ENCODE measurements at places on chromosomes 2 and 18.

DNA sequence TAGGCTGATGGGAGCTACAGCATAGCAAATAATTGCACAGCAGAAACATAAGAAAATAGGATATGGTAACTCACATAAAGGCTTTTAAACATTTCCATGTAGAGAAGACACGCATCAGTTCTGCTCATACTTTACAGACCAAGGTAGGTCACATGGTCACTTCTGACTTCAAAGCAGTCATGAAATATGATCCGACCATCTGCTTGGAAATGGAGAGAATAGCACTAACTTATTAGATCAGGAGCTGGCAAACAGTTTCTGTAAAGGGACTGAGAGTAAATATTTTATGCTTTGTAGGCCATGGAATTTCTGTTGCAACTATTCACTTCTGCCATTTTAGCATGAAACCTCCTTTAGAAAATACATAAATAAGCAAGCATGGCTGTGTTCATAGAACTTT lies 936.6 kb upstream of the FANCL start:
- DNase-seq: no peak

DNA sequence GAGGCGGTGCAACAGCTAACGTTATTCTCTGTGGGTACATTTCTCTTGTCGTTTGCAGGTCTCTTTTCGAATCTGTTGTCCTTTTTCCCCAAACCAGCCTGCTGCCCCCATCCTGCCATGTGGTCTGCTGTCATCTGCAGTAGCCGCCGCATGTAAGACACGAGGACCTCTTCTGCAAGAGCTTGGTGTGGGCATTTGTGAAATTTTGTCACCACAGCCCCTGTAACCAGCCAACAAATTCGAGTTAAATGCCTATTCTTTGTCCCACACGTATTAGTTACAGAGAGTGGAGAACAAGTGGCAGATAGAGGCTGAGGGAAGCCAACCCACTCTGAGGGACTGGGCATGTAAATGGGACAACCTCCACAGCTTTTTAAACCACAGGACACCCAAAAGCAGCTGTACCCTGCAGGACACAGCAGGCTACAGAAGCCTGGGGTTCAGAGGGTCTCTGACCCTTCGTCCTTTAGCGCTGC lies 35.0 kb downstream of the ITGA6 start:
- DNase-seq: no peak

GRCh38 chr2:62506421-62506750 lies 391 bp upstream of the TMEM17 start:
- no peak for DNase-seq

DNA sequence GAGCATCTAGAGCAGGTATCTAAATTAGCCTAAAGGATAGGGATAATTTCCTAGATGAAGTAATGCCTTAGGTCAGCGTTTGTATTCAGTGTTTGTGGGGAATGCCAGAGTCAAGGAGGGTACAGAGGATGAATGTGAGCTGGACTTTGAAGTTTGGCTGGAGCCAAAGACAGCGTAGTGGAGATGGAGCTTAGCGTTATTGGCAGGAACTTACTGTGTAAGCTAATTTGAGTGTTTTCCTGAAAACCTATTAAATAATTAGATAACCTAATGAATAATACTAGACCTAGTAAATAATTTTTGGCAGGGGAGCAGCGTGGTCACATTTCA lies 4.2 kb downstream of the RNF138 start:
- DNase-seq: no peak

DNA sequence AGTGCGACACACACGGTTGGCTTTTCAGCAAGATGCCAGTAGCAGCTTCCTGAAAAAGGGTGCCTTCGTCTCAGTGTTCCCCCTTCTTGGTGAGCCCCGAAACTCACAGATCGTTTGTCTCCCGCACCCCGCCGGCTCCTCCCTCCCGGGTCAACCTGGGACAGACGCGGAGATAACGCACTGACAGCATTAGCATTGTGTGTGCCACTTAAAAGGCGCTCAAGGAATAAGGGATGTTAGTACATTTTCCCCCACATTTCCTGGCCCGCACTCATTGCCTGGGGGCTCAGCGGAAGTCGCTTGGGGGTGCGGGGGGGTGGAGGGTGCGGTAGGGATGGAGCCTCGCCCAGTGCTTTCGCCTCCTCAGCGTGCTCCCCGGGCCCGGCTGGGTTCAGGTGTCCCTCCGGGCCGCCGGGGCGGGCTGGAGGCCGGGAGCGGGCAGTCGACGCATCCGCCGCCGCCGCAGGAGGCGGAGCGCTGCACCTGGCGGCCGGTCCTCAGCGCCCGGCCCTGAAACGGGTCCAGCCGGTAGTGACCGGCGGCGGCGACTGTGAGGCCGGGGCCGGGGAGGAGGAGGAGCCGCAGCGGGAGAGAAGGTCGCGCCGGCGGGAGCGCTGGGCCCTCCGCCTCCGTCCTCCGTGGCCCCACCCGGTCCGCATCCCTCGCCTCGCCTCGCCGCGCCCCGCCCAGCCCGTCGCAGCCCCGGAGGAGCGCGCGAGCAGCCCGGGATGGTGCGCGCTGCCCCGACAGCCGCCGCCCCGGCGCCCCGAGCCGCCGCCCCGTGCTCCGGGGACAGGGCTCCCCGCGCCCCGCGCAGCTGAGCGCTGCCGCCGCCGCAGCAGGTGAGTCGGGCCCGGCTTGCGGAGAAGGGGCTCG lies at the start of gene MFSD6:
TSS of gene MFSD6 (plus strand) at position 694 of the 876 bp plus-strand sequence. CDS start 27,675 bp downstream, outside the sequence.
- DNase-seq: peak; percentile 57

DNA sequence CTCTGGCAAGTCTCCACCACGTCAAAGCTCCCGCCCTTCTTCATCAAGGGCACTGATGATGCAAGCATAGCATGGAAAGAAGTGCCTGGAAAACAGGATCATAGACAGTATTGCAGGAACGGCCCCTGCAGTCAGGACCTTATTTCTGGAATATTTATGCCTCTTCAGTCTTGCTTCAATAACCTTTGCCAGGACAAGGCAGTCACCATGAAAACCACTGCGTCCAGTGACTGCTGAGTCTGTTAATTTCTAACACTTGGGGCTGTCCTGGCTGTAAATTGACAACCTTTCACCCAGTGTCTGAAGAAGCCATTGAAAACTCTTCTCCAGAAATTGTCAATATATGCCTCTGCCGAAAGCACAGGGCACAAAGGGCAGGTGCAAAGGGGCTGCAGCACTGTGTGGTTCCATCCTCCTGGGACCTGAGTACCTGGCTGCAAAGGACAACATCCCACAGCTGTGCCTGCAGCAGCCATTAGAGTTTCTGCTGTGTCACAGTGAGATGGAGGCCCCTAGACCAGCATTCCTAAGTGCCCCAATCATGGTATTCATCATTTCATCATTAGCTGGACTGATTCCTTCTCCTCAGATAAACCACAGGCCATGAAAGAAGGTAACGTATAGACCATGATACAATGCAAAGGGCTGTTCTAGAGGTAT lies 819.6 kb downstream of the RNF144A start:
- no peak for DNase-seq

- no peak for DNase-seq
These were observed 94.3 kb upstream of the KCTD1 start for GRCh38 chr18:26642440-26643348.

DNA sequence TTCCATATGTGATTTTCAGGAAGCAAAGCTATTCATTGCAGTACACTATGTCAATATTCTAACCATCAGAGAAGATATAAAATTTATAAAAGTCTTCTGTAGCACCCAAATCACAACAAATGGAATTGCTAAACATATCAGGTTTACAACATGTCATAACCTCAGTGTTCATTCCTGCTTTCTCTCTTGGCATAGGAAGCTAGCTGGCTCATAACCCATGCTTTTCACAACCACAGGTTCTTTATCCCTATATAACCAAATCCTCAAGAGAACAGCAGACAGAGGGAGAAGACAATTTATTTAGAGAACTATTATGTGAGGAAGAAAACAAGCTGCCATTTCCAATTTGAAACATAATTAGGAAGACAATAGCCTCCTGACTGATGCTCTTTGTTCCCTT lies 997.0 kb upstream of the ACVR2A start:
- no peak for DNase-seq

DNA sequence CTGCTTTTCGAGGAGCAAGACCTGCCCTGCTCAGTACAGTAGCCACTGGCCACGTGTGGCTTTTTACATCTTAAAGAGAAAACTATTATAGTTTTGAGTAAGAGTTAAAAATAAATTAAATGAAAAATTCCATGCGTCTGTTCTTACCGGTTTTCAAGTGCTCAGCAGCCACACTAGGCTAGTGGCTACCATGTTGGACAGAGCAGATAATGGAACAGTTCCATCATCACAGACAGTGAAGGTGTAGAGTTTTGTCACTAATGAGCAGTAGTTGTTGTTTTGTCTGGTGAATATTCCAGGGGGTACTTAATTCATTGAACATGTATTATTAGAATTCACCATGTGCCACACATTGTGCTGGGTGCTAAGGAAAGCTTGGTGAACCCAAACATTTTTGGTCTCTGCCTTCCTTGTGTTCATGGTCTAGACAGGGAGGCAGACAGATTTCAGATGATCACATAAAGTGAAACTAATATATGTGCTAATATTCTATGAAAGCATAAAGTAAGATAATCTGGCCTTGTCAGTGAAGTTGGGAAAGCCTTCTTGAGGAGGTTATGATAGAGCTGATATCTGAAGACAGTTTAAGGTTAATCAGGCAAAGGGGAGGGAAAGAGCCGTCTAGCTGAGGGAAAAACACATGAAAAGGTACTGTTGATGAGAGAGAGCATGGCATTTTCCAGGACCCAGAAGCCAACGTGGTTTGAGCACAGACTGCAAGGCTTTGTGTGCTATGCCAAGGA lies 1.4 kb downstream of the ALMS1 start:
- DNase-seq: no peak

- DNase-seq: no peak
These were observed 172.8 kb downstream of the RNF144A start for GRCh38 chr2:7089898-7090510.

GRCh38 chr2:80670763-80671162 lies 366.2 kb upstream of the LRRTM1 start:
- no peak for DNase-seq

GRCh38 chr2:11187731-11188130 lies 32.5 kb downstream of the SLC66A3 start:
- no peak for DNase-seq

All from GM12892 (cell line).